CD8-positive, alpha-beta memory T cell (primary cell): ENCODE measurements at places on chromosomes 3 and 15.

DNA sequence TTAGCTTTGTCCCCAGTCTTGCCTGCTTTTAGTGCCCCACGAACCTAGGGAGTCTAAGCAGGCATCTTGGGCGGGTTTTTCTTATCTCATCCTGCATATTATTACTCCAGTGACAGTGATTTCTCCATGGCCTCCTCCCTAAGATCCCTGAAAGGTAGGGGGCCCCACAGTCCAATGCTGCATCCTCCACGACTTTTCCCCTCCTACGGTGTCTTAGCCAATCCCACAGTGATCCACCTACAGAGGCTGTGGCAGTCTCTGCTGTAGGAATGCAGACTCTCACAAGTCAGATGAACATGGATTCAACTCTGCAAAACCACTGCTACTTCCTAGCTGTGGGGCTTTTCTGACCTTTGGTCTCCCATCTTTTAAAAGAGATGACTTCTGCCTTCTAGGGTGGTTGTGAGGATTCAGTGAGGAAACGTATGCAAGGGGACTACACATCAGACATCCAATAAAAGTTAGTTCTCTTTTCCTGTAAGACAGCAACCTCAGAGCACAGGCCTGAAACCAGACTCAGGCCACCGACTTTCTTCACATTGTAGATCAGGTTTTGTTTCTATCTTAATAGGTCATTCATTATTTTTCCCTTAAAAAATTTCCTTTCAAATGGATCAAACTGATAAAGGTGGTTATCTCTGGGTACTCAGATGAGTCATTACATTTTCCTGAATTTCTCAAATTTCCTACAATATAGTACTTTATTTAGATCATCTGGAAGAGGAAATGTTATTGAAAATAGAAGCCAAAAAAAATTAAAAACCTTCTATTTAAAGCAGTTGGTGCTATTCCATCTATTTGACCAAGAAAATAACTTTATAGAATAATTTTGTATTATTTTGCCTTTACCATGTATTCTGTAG is 23.2 kb downstream of the ILDR1 start:
- H3K36me3 ChIP-seq = no peaks in the 10 kb centered on the region
- no peak overlapping the region for H3K4me3 ChIP-seq
- H3K27me3 ChIP-seq = no peaks in the 10 kb centered on the region
- no peak for DNase-seq

GRCh38 chr3:123370819-123371218 is 78.1 kb downstream of the ADCY5 start:
- no peaks in the 10 kb centered on the region for H3K27me3 ChIP-seq
- no peaks in the 10 kb centered on the region for H3K4me1 ChIP-seq
- H3K4me3 ChIP-seq = no peak overlapping the region
- no peak for DNase-seq
- H3K36me3 ChIP-seq = no peaks in the 10 kb centered on the region
- no peak overlapping the region for H3K27ac ChIP-seq

- no peak overlapping the region for H3K4me3 ChIP-seq
- H3K27me3 ChIP-seq = no peaks in the 10 kb centered on the region
- H3K36me3 ChIP-seq = no peaks in the 10 kb centered on the region
- peak overlapping the region; percentile 1 for H3K27ac ChIP-seq
These were observed 14.2 kb upstream of the COLQ start for GRCh38 chr3:15535732-15536131.

- no peaks in the 10 kb centered on the region for H3K36me3 ChIP-seq
- no peaks in the 10 kb centered on the region for H3K4me1 ChIP-seq
- DNase-seq = no peak
- H3K27ac ChIP-seq = no peak overlapping the region
- H3K4me3 ChIP-seq = no peak overlapping the region
These were observed 78.9 kb downstream of the CPN2 start for GRCh38 chr3:194272221-194272620.

GRCh38 chr15:40060236-40060961 is 21.4 kb upstream of the SRP14 start:
- no peaks in the 10 kb centered on the region for H3K36me3 ChIP-seq
- H3K27ac ChIP-seq = no peak overlapping the region
- no peaks in the 10 kb centered on the region for H3K27me3 ChIP-seq
- no peak for DNase-seq
